ENCODE measurements at places on chromosomes 2 and 18.

- no peak for DNase-seq
Measured at GRCh38 chr18:79692886-79693285, 13.3 kb downstream of the CTDP1 start.

- DNase-seq = no peak
Measured at GRCh38 chr2:215361876-215362561, 50.2 kb downstream of the ATIC start.

DNA sequence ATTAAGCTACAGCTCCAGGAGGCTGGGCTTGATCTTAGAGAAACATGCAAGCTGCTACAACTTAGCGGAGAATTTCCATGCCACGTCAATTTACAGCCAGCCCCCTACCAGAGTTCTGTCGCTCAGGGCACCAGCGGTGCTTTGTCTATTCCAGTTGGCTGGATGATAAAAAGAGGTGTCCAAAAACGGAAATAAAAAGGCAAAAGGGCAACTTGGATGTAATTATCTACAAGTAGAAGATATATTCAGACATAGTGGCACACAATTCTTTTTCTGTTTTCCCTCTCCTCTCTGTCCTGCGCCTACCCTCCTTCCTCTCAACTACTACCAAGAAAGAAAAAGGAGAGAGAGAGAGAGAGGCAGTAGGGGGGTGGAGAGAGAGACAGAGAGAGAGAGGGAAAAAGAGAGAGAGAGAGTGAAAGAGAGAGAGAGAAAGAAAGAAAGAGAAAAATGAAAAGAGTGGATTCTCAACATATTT, 363 bp upstream of the RFTN2 start:
- no peak for DNase-seq

GRCh38 chr2:238358769-238359168, 38.5 kb downstream of the TRAF3IP1 start:
- no peak for DNase-seq

DNA sequence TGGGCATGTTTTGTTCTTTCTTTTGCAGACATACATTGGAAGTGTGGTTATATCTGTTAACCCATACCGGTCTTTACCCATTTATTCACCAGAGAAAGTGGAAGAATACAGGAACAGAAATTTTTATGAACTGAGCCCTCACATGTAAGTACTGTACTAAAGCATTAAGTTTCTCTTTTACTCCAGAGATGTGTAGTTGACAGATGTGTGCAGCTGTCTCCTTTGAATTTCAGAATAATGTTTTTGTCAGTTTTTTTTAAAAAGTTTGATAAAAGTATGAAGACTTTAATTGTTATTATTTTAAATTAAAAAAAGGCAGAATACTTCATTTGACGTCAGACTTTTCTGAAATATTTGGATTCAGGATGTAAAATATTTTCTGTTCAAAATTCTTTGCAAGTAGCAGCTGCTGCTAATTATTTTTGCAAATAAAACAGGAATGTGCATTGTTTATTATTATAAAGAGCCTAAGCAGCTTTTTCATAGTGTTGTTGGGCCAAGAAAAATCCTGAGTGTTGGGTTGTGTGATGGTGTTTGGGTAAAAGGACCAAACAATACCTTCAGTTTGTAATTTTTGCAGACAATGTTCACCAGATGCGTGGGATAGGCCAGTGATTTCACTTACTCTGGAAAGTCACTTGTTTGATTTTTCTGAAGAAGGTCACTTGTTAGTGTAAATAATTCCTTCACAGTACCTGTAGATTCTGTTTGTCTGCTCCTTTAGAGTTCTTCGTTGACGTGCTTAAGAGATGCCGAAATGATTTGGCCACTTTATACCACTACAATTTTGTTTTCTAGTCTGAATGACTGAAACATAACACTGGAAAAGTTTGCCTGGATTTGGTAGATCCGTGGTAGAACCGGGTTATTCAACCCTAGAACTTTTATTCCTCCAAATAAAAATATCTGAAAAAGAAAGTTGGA, 51.1 kb downstream of the MYO1B start:
- DNase-seq = no peak

DNA sequence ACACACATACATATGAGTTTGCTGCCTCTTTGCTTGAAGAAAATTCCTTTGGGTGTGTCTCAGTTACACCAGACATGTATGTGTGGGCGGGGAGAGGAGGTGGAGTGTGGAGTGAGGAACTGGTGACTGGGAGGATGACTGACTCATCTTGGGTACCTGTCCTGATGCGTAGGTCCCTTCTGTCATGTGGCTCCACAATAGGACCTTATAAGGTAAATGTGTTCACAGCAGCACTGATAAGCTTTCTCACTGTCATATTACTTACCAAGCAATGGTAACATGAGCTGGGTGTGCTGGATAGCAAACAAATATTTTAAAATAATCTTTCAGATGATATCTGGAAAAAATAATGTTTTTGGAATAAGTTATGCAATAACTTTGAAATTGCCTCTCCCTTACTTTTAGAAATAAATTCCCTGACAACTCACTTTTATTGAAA, 45.1 kb downstream of the SLC9A2 start:
- peak; percentile 18 for DNase-seq

DNA sequence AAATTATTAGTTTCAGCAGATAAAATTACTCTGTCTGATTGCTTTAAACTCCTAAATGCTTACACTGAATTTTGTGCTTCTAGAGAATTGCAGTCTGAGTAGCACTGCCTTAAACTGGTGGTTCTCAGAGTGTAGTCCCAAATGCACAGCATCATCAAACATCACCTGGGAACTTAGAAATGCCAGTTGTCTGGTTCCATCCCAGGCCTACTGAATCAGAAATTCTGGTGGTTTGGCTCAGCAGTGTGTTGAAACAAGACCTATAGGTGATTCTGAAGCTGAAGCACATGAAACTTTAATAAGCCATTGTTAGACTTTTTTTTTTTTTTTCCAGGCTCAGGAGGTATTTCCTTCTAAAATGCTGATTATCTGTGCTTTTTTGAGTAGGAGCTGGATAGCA, 22.0 kb downstream of the EPC2 start:
- DNase-seq = no peak

DNA sequence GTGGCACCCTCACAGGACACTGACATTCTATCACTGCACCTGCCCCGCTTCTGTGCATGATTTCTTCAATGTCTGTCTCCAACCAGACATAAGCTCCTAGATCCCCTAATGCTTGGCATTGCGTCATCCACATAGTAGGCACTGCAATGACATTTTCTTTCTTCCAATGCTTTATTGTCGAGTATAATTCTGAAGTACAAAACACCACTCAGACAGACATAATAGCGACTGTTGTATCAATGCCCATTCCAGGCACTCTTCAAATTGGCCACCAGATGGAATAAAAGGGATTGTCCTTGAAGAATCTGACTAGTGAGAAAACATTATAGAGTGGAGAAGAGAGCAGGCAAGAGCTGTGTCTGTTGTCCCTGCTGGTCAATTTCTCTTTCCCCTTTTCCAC, 89.0 kb downstream of the LPIN1 start:
- no peak for DNase-seq

DNA sequence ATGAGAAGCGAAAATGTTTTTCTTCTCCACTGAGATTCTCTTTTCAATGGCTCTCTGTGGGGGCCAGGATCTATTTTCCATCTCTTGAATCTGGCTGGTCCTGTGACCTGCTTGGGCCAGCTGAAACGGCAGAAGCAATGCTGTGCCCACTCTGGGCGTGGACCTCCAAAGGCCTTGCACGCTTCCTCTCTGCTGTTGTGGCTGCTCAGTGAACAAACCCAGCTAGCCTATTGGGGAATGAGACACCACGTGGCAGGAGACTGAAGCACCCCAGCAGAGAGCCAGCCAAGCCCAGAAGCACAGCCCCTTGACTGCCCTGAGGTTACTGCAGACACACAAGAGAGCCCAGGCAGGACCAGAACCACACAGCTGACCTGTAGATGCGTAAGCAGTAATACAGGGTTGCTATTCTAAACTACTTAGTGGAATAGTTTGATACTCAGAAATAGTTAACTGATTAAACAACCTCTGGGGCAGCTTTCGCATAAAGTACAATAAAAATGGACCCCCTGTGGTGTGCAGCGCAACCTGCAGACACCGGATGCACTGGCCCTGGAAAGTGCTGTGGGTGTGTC, 221.7 kb upstream of the SH3BP4 start:
- no peak for DNase-seq

- DNase-seq = no peak
Measured at GRCh38 chr18:79644666-79645057, 34.9 kb upstream of the CTDP1 start.

- DNase-seq = no peak
Measured at GRCh38 chr2:44056947-44057346, 61.2 kb upstream of the LRPPRC start.

DNA sequence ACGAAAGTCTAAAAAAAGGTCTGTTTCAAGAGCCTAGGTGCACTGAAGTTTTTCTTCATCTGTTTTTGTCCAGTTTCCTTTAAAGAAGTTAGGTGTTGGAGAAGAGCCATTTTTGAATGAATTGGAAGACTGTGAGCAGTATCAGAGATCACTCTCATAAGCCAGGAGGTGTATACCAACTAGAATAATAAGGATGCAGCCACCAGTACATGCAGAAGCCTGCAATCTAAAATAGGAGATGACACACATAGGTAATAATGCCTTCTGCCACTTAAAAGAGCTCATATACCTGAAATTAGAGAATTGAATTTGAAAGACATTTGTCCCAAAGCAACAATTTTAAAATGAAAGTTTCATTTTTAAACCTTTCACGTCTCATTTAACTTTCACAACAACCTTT, 81.7 kb downstream of the RBMS1 start:
- no peak for DNase-seq

DNA sequence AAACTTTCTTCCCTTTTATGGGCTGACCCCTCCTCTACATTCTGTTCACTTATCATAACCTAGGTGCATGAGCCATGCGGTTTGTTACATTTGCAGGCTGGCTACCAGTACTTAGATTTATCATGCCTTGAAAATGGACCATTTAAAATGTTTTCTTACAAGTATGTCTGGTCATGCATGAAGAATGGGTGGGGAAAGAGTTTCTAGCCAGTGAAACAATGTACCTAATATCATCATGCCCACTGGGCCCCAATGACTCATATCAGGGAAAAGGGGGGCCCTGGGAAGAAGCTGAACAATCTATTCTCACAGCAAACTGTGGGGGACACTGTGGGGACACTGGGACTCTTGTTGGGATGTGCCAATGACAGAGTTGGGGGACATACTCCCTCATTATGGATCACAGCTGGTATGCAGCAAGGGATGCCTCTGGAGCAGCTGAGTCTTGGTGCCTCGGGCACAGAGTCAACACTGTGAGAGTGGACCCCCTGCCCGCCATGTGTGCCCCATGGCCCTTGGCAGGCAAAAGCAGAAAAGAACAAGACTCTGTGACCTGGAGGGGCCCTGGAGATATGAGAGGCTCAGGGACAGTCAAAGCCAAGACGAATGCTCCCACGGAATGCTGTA, 156.3 kb downstream of the ZNF516 start:
- DNase-seq = no peak

DNA sequence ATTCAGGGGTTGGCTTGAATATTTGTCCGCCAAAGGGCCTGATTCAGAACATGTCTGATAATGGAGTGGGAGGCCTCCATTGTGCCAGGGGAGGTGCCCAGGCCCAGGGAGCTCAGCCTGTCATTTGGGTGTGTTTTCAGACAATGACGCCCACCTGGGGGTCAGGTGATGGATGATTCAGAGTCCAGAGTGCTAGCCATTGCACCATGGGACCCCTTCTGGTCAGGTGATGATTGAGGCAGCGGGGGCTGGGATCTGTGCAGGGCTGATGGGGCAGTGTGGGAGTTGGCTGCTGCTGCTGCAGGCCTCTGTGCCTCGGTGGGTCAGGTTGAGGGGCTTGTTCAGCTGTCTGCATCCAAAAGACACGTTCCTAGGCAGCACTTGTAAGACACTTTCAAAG, 8.3 kb upstream of the ARHGEF4 start:
- no peak for DNase-seq

DNA sequence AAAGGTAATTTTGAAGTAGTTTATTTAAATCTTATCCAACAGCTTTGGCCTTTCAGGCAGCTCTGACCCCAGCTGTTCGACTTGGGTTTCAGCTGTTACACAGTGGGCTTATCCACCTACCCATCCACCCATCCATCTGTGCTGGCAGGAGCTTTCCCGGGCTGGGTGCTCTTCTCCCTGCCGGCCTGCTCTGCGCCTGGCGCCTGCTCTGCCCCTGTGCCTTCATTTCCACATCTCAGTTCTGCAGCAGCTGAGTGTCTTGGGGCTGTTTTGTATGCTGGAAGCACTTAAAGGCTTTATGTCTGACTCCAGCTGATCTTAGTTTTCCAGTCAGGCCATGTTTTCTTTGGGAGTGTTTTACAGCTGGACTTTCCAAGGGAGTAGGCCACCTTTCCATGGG, 24.2 kb downstream of the LDLRAD4 start:
- DNase-seq = no peak

- no peak for DNase-seq
Measured at GRCh38 chr2:206585335-206585734, 57.0 kb upstream of the FAM237A start.

DNA sequence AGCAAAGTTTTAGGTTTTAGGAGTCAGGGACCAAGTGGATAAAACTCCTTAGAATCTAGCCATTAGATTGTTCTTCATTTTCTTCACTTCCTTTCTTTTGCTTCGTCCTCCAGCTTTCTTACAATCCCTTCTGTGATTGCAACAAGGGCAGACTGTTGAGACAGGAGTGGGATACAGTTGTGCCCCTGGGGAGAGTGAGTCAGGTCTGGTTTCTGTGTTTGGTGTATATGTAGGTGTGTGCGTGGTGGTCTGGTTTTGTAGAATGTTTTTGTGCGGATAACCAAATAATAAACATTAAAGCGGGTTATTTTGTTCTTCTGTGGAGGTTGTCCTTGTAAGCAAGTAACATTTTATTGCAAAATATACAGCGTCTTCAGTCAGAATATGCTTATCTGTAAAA, 7.3 kb downstream of the INSIG2 start:
- no peak for DNase-seq

DNA sequence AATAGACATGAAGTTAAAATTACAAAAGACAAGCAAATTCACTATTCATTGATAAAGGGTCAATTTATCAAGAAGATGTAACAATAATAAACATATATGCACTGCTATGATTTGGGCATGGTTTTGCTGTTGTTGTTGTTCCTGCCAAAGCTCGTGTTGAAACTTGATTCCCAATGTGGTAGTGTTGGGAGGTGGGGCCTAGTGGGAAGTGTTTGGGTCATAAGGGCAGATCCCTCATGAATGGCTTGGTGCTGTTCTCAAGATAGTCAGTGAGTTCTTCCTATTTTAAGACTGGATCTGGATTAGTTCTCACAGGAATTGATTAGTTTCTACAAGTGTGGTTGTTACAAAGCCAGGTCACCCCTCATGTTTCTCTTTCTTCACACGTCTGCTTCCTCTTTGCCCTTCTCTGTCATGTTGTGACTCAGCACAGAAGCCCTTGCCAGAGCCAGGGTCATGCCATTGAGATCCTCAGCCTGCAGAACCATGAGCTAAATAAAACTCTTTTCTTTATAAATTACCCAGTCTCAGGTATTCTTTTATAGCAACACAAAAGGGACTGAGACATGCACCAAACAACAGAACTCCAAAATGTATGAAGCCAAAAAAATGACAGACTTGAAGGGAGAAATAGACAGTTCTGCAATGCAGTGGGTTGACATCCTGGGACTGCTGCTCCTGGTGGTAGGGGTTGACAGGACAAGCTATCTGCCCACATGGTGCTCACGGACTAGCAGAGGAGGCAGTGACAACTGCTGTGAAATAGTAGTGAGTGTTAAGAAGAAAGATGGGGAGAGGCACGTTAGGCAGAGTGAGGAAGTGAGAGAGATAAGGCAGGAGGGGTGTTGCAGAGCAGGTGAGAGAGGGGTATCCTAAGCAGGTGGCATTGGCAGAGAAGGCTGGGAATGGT, 18.6 kb upstream of the SKA1 start:
- no peak for DNase-seq

Measured in stimulated activated CD8-positive, alpha-beta memory T cell treated with anti-CD3 and anti-CD28 coated beads, Interleukin-4, amount 100 ng/mL, for 24 hours (primary cell).